ENCODE measurements at places on chromosomes 7 and 10. TPM values are rescaled to one million over a fixed set of nuclear protein-coding genes. Genes with fewer than 3 reads are reported as not detected.
A peak's percentile ranks its signal among the peaks of the same experiment; 100 is the strongest.

DNA sequence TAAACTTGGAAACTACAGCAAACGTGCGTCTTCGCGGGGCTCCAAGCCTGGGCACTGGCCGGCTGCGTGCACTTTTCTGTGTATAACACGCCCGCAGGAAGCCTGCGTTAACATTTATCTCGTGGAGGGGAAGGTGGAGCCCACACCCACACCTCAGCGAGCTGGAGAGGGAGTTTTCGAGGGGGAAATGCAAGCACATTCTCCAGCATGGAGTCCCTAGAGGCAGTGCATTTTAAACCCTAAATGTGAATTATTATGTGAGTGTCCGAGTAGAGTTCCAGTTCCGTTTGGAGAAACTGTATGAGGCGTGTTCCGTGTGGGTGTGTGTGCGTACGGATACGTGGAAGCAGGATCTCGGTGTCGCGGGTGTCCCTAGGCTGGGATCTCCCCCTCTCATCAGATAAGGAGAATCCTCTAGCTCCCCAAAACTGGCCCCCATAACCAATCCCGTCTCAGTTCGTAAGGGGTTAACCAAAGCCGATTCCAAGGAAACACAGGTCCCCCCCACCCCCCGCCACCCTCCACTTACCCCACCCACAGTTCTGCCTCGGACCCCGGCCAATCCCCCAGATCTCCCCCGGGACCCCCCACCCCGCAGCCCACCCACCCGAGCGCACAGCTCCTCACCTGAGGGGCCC, 403 bp downstream of the CDK6 start:
- DNase-seq, result peak; percentile 38

GRCh38 chr10:71323407-71323806, 4.3 kb downstream of the SLC29A3 start:
- DNase-seq, result peak; percentile 17

KIF20B gene
- total RNA-seq, result 38.1 TPM

- no peak for DNase-seq
Measured at GRCh38 chr7:123725586-123726171, 23.1 kb downstream of the WASL start.

DLX5 gene
- 1.3 TPM for total RNA-seq
